Dorsolateral prefrontal cortex (tissue), 122 donors: ENCODE measurements at places on chromosomes 12 and 14. TPM values are rescaled to one million over a fixed set of nuclear protein-coding genes. Genes with fewer than 3 reads are reported as not detected.

SCNN1A gene
- not detected for total RNA-seq

APEX1 gene
- total RNA-seq: 92.3 TPM

HOXC9 gene
- not detected for total RNA-seq

DENND5B gene
- total RNA-seq: 52.7 TPM

COL2A1 gene
- total RNA-seq: 0.35 TPM

MMP17 gene
- 56.7 TPM for total RNA-seq
